ENCODE measurements at places on chromosomes 5 and 9. TPM values are rescaled to one million over a fixed set of nuclear protein-coding genes. Genes with fewer than 3 reads are reported as not detected.
A peak's percentile ranks its signal among the peaks of the same experiment; 100 is the strongest.

GPX3 gene
- total RNA-seq: 0.28 TPM

DNA sequence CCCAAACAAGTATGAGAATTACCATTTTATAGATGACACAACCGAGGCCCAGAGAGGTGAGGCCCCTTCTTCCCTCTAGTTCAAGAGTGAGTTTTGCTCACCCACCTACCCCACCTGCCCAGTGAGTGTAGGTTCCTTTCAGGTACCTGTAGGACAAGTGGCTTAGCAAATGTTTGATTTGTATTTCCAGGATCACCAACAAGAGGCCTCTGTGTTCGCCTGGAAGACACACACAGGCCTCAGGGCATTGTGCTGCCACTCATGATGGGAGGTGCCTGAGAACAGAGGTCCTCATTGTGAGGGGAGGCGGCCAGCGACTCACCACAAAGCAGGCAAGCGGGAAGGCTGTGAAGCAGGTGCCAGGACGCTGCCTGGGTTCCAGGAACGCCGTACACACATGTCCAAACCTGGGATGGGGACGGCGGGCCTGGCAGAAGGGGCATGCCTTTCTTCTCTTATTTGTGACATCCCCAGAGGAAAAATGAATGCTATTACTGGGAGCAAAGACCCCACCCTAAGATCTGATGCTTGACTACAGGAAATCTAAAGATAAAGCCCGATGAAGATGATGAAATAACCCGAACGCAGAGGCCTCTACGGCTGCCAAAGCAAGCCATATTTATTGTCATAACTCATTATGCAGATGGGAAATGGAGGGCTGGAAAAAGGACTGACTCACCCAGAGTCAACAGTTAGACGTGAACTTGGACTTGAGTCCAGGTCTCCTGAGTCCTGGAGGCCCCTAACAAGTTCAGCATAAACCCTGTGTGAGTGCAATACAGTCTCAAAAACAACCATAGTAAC lies 60.2 kb upstream of the SLC25A51 start:
- peak; percentile 99 for DNase-seq

- DNase-seq: no peak
These were observed 709 bp upstream of the GAPT start for GRCh38 chr5:58490402-58491050.

GRCh38 chr9:78775696-78776295 lies 478.9 kb downstream of the PSAT1 start:
- no peak for DNase-seq

GRCh38 chr5:124234022-124234769 lies 512.2 kb downstream of the ZNF608 start:
- no peak for DNase-seq

ATOX1 gene
- 56.3 TPM for total RNA-seq

DNA sequence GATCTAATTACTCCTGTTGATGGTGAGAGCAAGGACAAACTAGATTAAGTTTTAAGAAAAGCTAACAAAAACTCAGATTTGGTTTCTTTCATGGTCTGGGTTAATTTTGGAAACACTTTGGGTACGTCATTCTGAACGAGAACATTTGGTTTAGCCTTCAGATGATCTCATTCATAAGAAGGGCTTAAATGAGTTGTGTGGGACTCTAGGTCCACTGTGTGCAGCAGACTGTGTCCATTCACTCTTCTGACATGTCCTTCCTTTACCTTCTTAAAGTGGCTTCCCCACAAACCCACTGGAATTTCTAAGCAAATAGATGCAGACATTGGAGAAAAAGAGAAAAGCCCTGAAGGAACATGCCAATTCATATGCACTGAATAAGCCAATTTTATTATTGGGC lies 96.8 kb downstream of the FBXO4 start:
- DNase-seq: no peak

GRCh38 chr9:81250041-81250440 lies 439.3 kb downstream of the TLE1 start:
- no peak for DNase-seq

BARHL1 gene
- total RNA-seq: not detected

CWC27 gene
- 34.4 TPM for total RNA-seq

DNA sequence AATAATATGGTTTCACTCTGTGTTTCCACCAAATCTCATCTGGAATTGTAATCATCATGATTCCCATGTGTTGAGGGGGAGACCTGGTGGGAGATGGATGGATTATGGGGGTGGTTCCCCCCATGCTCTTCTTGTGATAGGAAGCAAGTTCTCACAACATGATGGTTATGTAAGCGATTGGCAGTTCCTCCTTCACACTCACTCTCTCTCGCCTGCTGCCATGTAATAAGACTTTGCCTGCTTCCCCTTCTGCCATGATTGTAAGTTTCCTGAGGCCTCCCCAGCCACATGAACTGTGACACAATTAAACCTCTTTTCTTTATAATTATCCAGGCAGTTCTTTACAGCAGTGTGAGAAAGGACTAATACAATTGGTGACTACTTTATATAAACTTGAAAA lies 48.4 kb downstream of the PTBP3 start:
- no peak for DNase-seq

DNA sequence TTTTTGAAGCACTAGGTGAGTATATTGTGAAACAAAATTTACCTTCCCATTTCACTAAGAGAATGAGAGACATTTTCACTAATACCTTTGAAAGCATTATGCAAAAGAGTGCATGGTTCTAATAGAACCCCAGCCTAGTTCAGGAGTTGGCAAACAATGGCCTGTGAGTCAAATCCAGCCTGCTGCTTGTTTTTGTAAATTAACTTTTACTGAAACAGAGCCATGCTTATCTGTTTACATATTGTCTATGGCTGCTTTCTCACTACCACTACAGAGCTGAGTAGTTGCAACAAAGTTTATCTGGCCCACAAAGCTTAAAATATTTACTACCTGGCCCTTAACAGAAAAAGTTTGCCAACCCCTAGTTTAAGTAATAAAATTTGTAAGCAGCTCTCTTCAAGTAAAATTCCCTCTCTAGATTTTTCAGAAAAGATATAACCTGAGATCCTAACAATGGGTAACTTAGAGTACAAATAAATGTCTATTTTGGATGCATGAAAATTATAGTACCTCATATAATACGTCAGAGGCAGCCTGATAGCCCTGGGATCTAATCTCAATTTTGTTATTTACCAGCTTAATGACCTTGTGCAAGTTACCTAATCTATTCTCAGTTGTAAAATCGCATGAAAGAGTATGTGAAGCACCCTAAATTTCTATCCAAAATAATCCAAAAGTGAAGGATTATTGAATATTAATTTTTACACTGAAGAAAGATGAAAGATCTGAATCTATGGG lies 50.7 kb upstream of the ARL15 start:
- peak; percentile 10 for DNase-seq

HAPLN1 gene
- 0.56 TPM for total RNA-seq

DNA sequence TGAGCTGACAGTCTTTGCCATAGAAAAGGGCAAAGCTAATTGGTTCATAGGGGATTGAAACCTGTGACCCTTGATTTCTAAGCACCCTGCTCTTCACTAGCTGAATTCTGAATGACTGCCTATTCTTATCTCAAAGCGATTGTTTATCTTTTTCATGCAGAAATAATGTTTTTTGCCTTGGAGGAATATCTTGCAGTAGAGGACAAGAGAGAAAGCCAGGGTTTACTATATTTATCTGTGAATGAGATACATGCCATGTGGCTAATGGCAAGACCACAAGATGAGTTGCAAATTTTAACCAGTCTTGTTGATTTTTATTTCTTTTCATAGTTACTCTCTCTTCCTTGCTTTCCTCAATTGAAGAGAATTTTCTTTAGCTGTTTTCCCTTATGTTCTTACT lies 185.0 kb downstream of the CNTLN start:
- DNase-seq: peak; percentile 4

DNA sequence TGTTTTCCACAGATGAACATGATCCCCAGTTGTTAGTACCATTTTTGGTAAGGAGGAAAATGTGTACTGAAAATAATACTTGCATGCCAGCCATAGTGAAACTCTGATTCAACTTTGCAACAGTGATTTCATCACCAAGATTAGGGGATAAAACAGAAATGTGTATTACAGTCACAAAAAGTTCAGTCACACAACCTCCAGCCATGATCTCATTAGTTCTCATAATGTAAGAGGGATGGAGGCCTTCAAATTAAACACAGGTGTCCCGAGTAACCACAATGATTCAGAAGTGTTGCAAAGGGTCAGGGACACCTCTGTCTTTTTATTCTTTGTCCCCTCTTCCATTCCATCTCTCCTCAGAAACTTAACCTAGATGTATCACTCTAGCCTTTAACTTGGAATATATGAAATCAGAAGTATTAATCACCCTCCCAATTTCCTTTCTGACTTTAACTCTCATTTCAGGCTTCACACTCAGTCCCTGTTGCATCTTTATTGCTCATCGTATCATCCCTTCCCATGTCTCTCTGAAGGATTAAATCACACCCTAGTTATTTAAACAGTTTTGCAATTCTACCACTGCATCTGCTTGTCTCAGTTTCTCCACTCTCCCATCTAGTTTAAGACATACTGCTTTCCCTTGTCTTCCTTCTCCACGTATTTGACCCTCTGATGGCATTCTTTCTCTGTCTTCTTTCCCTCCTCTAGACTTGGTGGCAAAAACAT lies 291.2 kb downstream of the ADAMTS6 start:
- DNase-seq: peak; percentile 99

ORM2 gene
- total RNA-seq: not detected

ZSWIM6 gene
- total RNA-seq: 10.8 TPM

PCDHGA5 gene
- total RNA-seq: 2.0 TPM

- peak; percentile 91 for DNase-seq
These were observed at the start of gene KLF4 for GRCh38 chr9:107489687-107490605. Gene KLF4, minus strand, starts transcription at chr9:107489769. Its CDS starts 597 bp downstream, at chr9:107489172.

GRCh38 chr9:85142496-85142911 lies 473.0 kb downstream of the NTRK2 start:
- no peak for DNase-seq

DNA sequence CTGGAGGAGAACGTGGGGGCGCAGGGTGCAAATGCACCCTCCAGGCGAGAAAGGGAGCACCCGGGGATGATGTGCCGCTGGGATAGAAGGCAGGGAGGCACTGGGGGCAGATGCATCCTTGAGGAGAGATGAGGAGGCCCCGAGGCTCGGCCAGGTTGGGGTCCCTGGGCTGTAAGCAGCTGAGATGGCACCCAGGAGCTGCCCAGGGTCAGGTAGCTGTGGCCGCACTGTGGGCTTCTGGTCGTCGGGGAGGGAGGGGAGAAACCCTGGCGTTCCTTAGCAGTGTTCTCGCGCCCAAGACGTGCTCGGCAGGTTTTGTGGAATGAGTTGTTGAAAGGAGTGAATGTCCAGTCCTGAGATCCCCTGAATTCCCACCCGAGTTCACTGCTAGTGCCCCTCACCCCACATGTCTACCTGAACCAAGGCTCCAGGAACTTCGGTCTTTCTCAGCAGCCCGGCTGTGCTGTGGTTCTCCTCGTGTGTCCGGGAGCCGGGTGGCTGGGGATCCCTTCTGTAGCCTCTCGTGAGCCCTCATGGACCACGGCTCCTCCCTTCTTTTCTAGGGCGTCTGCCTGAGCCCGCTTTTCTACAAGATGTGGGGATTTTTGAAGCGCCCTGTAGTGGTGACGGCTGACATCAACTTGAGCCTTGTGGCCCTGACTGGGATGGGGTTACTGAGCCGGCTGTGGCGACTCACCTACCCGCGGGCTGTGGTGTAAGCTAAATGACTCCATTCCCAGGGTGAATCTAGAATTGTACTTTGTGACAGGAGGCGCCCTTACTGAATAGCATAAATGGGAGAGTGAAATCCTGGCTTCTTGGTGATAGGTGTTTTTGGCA lies 1.1 kb downstream of the POMT1 start:
- DNase-seq: peak; percentile 49
